ENCODE measurements at places on chromosomes 5 and 9.
A peak's percentile ranks its signal among the peaks of the same experiment; 100 is the strongest.

DNA sequence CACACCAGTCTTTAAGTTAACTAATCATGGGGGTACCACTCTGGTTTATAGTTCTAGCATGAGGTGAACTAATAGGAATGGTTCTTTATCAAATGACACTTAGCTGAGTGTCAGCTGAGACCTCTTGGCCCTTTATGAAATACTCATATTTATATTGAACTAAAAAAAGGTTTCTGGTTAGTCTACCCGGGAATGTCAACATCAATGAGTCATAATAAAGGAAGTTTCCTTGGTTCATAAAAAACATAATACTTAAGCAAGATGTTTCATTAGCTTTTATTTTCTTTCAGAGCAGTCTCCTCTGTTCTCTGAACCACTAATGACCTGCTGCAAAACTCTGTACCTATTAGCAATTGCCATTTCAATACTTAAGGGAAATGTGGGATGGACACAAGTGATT, 13.7 kb downstream of the DAB2 start:
- DNase-seq, result no peak

GRCh38 chr5:160616712-160617497, 195.2 kb downstream of the PTTG1 start:
- DNase-seq, result no peak

DNA sequence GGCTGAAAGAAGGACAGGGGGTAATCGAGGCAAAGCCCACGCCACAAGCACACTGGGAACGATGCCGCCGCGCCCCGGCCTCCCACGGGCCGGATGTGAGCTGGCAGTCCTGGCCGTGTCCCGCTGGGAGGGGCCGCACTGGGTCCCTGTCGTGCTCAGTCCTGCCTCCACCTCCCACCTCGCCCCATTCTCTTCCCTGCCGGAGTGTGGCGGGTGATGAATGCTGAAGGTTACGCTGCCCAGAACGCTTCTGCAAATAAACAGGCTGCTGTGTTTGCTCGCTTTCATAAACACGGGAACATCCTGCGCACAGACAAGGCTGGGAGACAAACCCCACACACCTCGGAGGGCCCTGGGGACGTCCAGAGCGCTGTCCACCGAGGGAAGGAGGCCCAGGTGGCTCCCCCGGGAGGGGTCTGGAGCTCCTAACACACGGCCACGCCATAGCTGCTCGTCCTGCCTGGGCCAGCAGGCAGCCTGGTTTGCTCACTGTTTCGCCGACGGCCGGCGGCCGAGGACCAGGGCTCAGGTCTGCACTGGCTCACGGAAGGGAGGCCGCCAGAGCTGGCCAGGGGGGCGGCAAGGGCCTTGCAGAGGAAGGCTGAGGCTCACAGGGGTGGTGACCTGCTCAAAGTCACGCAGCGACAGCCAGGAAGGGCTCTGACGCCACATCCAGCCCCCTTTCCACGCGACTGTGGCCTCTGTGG, 2.3 kb downstream of the DNLZ start:
- DNase-seq, result peak; percentile 65

DNA sequence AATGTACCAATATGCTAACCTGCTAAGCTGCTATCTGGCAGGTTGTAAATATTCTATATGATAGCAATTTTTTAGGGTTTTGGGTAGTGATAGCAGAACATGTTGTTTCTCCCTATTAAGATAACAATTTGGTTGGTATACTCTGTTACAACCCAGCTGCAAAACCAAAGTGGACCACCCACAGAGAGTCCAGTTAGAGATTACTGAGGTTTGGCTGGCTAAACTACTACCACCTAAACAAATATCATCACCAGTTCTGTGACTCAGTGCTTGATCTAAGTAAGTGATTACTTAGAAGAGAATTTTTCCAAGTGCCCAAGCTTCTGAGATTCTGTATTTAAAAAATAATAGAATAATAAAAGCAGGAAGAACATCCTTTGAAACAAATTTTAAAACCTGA, 72.3 kb downstream of the XRCC4 start:
- no peak for DNase-seq

DNA sequence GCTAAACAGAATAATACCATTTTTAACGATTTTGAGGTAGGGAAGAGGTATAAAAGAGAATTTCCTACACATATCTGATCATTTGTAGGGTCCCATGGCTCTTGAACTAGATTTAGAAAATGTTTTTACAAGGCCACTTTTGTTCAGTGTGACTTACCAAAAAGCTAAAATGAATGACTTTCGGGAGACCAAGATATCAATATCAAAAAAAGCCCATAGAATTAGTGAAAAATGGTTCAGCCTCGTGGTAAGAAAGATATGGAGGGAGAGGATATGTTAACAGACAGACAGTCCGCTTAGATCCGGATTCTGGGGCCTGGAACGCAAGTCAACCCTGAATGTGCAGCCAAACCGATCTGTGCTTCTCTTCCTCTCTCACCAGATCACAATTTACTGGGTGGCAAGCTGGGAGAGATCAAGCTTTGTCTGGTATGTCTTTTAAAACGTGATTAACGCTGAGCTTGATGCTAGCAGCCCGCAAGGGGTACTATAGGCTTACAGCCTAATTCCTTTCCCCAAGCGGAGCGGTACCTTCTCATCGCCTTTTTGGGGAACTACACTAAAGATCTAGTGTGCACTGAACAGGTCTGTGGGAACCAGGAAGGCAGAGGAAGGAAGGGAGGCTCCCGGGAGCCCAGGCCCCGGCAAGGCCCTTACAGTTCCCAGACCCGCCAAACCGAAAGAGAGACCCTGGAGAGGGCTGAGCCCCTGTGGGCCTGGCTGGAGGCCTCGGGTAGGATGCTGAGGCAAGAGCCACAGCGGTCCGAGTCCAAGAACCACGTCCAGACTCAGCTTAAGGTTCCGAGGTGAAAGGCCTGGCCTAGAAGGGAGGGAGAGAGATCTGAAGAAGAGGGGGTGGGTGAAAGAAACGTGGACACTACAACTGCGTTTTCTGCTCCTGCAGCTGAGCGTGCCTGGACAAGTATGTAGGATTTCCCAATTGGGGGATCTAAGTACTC, 2.9 kb downstream of the NR2F1-AS1 start:
- DNase-seq, result peak; percentile 31

- DNase-seq, result no peak
These were observed 22.8 kb upstream of the RFX3 start for GRCh38 chr9:3548648-3549047.

- DNase-seq, result no peak
These were observed 16.1 kb downstream of the ZNF608 start for GRCh38 chr5:124730381-124730780.

DNA sequence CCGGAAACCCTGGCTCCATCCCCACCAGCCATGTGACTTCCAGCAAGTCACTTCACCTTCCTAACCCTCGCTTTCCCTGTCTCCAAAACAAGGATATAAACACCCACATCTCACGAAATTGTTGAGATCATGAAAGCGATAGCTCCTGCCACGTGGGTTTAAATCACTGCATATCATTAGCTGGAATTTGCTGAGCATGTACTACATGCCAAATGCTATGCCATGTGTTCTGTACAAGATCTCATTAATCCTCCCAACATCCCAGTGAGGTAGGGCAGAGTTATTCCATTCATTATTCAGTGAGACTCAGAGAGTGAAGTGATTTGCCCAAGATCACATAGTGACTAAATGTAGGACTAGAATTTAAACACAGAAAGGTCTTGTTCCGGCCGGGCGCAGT, 29.2 kb upstream of the HRH2 start:
- DNase-seq, result no peak

DNA sequence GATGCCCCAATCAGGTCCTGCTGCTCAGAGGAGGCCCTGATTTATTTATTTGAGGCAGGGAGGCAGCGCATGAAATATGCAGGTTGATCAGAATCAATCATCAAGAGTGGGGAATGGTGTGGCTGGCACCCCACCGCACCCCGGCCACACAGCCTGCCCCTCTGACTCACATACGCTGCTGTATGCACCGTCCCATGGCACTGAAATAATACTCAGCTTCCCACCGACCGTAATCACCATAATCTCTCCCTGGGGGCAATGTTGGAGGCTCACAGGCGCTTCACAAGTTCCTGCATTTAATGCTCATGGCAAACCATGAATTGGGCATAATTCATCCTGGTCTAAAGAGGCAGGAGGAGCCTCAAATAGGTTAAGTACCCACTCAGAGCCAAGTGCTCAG, 141.2 kb upstream of the TBC1D2 start:
- no peak for DNase-seq

DNA sequence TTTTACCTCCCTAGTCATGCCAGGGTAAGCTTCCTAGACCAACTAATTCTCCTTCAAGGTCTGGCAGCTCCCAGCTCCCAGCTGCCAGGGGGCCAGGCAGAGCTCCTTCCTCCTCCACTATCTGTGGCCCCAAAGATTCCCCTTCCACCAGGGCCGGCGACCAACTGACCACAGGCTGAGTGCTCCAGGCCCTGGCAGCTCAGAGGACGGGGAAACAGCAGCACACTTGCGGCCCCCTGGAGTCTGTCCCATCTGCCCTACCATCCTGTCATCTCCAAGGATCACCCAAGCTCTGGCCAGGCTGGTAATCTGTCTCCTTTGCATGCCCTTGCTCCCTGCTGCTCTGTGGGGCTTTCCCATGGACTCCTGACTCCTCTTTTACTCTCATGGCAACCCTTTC, 31.2 kb upstream of the BASP1 start:
- DNase-seq, result no peak

DNA sequence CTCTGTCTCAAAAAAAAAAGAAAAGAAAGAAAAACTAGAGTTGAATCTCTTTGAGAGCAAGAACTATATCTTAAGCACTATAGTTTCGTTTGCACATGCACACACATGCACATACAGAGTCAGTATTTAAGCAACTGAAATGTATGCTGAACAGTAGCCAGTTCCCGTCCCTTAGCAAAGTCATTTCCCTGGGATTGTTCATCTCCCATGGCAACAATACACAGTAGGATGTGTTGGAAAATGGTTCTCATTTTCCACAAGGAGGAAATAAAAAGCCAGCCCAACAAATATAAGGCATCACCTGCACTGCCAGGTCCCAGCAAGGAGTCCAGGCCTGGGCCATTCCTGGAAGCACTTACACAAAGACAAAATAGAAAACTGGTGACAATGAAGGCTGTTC, 4.2 kb upstream of the ZNF346 start:
- no peak for DNase-seq

GRCh38 chr9:100602342-100602801, 24.5 kb downstream of the CAVIN4 start:
- DNase-seq, result peak; percentile 54

DNA sequence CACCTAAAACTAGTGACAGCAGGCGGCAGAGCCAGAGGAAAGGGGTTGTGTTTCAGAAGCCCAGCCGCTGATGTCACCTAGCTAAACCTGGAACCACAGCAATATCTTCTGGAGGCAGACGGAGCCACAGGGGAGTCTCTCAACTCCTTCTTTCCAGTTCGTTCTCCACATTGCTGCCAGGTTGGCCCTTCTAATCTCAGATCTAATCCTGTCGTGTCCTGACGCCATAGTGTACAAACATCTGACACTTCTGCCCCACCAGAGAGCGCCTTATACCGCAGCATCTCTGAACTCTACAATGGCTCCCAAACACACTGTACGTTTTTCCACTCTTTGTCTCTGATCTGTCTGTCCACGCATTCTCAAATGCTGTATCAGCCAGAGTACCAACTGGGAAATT, 240.0 kb downstream of the SMARCA2 start:
- DNase-seq, result no peak

DNA sequence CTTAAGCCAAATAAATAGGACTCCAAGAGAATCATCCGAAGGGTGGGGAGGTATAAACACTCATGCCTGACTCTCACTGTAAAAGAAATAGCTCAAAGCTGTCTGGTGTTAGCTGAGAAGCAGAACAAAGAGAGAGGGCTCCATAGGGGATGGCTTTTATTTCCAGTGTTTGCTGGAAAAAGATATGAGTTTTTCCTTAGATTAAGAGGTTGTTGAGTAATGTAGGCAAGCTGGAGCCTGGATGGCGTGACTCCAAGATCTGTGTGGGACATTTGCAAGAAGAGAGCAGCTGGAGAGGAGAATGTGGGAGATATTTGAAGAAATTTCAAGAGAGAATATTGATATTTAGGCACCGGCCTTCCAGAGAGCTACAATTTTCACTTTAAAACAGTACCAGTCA, 793.7 kb upstream of the RGMB start:
- peak; percentile 9 for DNase-seq

GRCh38 chr9:2087500-2088313, 72.6 kb downstream of the SMARCA2 start:
- peak; percentile 42 for DNase-seq

DNA sequence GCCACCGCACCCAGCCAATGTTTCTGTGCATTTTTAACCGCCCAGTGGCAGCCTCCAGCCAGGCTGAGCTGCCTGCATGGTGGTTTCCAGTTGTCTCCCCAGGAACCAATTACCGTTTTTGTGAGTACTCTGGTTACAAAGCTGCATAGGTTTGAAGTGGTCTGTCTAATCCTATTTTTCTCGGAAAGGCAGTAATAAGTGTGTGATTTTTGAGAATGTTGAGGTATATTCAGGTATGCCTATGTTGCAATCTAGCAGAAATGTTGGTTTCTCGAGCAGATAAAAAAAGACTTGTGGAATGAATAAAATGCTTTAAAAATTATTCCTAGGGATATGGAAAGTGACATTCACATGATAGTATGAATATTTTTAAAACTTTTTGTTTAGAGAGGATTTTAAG, 41.5 kb upstream of the ANKH start:
- no peak for DNase-seq

DNA sequence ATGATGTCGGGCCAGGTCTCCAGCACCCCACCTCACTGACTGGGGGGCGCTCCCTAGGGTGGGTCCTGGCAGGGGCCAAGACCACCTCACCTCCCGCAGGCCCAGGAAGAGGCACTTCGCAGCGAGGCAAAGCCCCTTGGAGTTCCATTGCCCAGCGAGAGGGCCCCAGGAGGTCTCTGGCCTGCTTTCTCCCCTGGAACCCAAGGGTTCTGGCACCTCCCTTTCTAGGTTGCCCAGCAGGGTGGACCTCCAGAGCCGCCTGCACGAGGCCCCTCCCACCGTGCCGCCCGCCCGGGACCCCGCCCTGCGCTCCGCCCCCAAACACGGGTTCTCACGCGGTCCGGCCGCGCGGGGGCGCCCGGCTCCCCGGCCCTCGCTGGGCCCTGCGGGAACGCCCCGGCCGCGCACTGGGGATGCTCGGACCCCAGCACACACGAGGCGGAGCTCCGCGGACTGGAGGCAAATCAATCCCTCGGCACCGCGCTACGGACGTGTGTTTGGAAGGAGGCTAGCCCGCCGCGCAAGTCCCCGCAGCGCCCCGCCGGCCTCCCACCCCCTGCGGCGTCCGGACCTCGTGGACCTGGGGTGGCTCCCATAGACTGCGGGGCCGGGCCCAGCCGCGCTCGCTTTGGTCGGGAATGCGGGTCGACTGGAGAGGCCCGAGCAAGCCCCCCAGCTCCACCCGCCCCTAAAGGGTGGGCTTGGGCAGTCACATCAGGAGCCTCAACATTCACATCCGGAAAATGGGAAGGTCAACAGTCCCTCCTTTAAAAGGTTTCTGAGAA, 99.5 kb upstream of the LMX1B start:
- DNase-seq, result peak; percentile 93
